ENCODE measurements at places on chromosomes 11 and 22.

- DNase-seq, result no peak
Measured at GRCh38 chr11:95794086-95794485, 3.8 kb downstream of the CEP57 start.

GRCh38 chr11:83025267-83025704, 46.4 kb downstream of the RAB30 start:
- DNase-seq, result no peak

DNA sequence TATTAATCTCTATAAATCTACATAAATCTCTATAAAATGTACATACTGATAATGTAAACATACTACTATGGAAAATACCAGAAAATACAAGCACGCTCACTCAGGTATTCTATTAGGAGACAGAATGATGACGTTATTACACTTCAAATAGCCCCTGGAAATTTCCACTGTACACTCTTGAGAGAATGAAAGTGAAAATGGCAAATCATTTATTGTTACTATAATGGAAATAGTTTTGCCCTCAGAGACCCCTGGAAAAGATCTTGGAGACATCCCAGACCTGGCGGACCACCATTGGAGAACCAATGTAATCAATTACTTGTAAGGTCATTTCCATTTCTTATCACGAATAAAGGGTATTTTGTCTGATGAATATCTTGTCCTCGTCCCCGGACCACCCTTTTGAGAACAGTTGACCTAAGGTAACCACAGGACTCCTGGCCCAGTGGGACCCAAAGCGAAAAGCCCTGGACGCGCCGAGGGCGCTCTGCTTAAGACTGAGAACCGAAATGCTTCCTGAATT, 509 bp upstream of the PRRG4 start:
- no peak for DNase-seq

DNA sequence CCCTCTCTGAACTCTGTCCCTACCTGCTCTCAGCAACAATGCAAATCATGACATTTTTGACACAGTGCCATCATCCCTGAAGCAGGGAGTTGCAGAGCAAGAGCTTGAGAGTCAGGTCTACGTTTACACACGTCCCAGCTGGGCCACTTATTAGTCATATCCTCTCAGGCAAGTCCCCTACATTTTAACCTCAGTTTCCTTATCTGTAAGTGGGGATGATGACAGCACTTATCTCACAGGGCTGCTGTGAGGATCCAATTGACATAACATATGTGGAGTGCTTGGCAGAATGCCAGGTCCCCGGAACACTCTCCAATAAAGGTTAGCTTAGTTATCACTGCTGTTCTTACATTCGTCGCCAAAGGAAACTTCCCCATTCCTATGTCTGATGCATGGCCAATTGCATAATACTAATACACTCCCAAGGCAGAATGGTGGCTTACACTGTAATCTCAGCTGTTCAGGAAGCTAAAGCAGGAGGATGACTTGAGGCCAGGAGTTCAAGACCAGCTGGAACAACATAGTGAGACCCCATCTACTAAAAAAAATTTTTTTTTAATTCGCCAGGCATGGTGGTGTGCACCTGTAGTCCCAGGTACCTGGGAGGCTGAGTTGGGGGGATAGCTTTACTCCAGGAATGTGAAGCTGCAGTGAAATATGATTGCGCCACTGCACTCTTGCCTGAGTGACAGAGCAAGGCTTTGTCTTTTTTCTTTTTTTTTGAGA, 16.6 kb downstream of the ASCC2 start:
- DNase-seq, result peak; percentile 45

DNA sequence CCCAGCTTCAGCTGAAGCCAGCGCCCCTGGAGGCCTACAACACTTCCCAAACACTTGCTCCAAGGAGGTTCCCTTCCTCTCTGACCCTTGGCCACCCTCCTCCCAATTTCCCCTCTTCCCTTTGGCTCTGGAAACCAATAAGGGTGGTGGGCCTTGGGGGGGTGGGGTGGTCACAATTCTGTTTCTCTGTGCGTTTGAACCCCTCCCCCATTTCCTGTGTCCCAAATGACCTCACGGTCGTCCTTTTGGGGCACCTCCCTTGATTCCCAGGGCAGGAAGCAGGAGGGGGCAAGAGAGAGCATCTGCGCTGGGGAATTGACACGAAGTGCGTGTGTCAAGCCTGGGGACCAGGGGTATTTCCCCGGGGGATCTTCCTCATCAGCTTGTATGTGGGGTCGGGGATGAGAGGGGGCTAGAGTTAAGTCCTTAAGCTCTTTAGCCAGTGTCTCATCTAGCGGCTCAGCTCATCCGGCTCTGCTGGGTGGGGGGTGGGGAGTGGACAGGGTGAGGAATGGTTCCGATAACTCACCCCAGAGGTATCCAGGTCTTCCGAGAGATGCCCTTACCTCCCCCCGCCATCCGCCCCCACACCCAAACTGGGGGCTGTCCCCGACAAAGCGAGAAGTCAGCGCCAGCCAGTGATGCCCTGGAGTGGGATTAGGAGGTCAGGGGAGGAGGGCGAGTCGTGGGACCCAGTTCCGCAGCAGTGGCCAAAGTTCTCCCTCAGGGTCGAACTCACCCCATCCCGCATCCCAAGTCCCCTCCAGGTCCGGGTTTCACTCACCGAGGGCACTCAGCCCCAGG, 587 bp downstream of the ESAM start:
- DNase-seq, result no peak

DNA sequence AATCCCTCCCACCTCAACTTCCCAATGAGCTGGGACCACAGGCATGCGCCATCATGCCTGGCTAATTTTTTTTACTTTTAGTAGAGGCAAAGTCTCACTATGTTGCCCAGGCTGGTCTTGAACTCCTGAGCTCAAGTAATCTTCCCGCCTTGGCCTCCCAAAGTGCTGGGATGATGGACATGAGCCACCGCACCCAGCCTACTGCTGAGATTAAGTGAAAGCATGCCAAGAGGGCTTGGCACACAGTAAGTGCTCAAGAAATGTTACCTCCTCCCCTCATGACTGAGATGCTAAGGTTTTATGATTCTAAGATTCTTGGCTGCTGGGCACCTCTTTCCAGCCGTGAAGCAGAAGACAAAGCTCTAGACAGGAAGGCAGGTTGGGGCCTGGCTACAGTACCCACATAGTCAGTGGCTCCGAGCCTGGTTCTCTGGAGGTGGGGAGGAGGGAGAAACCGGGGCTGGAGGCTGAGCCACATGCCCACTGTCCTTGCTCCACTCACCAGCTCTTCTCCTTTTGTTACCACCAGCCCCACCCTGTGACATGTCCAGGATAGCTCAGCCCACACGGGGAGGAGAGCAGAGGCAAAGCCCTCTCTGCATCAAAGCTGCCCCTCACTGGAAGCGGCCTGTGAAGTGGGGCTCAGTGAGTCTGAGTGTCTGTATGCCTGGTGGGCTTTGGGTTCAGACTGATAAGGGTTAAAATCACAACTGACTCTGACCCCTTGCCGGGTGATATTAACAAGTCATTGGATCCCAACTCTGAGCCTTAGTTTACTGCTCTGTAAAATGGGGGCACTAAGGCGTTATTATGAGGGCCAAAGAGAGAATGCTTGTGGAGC, 12.9 kb downstream of the ARHGEF17 start:
- DNase-seq, result no peak

- DNase-seq, result no peak
Measured at GRCh38 chr11:108032800-108033199, 24.1 kb downstream of the CUL5 start.

DNA sequence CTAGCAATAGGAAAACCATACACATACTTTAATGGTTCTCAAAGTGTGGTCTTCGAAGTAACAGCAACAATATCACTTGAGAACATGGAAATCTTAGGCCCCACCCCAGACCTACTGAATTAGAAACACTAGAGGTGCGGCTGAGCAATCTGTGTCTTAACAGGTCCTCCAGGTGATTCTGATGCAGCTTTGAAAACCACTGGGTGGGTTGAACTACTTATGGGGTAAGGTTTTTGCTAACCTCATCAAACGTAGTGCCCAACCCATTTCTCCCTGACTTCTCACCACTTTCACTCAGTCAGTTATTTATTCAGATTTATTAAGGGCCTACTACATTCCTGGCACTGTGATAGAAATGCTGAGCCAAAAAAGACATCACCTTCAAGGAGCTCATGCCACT, 3.7 kb downstream of the MPZL2 start:
- no peak for DNase-seq

- DNase-seq, result no peak
Measured at GRCh38 chr22:23248583-23248982, 68.3 kb downstream of the BCR start.

GRCh38 chr11:2084721-2085120, 54.5 kb downstream of the IGF2 start:
- no peak for DNase-seq

- DNase-seq, result no peak
Measured at GRCh38 chr11:71213696-71214552, 38.5 kb downstream of the SHANK2 start.

GRCh38 chr11:11980841-11981308, 27.6 kb downstream of the DKK3 start:
- DNase-seq, result no peak

DNA sequence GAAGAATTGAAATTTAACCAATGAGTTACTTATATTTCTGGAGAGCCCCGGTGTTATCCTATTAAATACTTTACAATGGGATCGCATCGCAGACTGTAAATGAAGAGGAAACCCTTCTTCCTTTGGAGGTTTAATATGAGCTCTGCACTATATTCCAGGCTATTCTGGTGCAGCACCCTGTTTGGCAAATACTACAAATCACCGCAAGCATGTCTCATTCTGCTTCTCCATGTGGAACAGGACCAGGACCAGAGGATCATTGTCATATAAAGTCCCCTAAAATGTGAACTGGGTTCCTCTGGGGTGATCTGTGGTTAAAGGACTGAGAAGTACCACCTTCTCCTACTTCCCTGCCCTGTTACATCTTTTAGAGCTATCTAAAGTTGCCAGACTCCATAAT, 703.7 kb downstream of the DLG2 start:
- no peak for DNase-seq

DNA sequence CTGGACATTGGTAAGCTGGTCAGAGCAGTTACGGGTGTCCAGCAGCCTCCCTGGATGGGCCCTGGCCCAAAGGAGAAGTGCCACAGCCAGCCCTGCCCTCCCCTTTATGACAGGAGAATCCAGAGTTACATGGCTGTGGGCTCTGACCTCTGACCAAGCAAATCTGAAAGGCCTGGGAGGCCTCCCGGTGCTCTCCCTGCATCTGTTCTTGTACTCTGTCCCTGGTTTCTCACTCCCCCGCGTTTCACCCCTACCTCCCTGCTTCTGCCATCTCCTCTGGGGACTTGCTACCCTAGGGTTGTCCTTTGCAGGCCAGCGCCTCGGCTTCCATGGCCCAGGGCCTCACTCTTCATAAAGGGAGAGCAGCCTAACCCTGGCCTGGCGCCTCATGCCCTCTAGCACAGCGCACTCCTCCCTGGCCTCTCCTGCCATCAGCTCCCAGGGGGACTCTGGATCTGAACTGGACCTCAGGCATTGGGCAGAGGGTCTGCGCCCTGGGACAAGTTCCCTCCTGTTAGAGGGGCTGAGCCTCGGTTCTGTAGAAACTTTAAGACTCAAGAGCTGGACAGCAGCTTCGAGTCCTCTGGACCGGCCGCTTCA, 10.7 kb downstream of the PICK1 start:
- DNase-seq, result no peak

- no peak for DNase-seq
Measured at GRCh38 chr11:37504921-37505320, 906.9 kb upstream of the RAG2 start.

DNA sequence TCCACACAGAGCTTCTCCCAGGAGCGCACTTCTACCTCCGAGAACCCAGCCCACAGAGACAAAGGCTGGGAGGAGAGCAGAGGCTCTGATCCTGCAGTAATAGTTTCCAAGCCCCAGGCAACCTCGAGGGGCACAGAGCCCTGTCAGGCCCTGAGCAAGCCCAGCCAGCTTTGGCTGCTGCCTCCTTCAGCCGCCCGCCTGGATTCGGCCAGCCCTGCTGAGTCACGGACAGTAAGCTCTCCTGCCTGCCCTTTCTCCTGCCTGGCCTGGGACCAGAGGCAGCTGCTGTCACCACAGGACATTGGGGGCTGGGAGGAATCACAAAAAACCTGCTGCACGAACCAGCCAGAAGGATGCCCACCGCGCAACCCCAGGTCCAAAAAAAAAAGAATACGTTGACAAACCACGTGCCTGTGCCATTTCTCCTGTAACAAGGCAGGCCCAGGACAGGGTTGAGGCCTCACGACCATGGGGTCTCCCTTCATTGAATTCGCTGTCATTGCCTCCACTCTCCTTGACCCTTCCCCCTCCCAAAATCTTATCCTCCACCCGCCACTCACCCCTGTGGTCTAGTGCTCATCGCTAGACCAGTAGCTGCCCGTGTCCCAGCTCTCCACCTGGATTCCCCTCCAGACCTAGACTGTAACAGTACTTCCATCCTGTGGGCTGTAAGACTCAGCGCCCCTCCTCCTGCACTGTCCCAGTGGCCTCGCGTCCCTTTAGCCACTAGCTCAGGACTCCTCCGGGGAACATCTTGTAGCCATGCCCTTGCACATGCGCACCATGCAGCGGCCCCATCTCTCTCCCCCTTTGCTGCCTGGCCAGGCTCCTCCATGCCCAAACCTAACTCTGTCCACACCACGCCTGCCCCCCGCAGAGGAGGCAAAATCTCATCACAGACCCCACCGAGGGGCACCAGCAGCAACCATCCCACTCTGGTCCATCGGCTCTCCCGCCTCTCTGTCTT, 7.4 kb upstream of the SLC22A12 start:
- DNase-seq, result no peak

DNA sequence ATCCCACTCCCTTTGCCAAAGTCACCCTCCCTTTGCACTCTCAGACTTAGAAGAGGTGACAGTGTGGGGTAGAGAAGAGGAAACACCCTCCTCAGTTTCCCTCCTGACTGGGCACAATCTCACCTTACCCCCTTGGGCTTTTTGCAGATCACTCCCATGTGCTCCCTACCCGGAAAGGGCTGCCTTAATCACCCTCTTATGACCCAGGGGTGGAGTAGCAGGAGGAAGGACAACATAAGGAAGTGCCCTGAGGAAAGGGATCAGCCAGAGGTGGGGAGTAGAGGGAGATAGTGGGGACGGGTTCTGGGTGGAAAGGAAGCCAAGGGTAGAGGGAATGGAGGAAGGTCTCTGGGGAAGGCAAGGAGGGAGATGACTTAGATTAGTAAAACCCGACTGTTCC, 52.0 kb downstream of the NRXN2 start:
- no peak for DNase-seq

GRCh38 chr22:45640291-45640940, 31.2 kb upstream of the ATXN10 start:
- DNase-seq, result no peak

GRCh38 chr22:22745225-22746060, 101.0 kb downstream of the GGTLC2 start:
- peak; percentile 15 for DNase-seq

DNA sequence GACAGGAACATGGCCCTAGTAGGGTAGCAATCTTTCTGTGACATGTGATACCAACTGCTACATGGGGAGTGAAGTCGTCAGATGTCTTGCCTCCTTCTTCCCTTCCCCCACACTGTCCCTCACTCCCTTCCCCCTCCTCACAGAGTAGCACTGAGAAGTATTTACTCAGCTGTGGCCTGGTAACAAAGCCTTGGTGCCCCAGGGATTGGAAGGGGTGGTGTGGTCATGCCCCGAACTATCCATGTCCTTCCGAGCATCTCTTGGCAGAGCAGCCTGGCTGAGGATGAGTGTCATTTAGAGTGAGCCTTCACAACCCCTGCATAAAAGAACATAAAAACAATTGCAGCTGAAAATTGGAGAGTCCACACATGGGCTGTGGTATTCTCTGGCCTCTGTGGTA, 46.1 kb downstream of the ARFGAP2 start:
- DNase-seq, result peak; percentile 90
